NCI-H1417 (cell line): ENCODE measurements at places on chromosomes 2 and 18.

DNA sequence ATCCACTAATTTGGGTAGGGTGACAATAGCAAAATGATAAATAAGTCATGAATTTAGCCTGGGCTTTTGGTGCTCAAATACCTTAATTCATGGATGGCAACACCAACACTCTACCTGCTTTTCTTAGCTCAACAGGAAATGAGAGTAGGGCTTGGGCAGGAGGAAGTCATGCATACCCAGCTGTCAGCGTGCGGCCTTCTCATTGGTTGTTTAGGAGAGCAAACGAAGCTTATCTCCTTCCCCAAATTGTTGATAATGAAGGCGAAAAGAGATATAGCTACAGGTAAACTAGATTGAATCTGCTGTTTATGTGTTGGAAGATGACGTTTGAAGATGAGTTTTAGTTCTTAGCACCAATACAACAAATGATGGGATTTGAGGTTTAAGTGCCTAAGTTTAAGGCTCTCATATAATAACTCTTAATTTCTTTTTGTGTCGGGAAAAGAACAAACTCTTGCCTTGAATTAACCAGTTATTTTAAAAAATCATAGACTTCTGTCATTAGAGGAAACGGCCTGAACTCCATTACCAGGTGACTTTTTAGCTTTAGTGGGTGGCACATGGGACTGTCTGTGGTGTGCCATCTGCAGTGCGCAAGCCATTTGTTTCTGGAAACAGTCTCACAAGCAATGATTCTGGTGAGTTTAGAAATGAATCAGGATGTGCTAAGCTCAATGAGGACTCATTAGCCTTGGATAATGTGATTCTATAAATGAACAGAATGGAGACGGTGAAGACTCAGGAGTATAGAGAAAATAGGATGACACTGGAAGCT, 19.8 kb downstream of the MAP4K4 start:
- no peak for DNase-seq

DNA sequence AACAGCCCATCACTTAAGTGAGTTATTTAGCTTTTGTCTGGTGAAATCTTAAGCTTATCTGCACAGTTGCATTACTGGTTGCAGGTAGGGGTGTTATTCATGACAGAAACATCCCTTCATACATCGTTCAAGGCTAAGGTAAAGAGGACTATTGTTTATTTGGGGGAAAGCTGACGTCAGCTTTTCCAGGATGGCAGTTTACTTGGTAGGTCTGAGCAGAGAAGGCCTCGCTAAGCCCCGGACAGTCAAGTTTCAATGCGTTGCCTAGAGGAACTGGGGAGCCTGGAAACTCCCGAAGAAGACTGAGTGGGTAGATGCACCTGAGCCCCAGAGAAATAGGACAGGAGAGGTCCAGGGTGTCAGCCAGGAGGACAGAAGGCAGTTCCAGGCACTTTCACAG, 2.2 kb downstream of the RNU4ATAC start:
- peak; percentile 28 for DNase-seq

DNA sequence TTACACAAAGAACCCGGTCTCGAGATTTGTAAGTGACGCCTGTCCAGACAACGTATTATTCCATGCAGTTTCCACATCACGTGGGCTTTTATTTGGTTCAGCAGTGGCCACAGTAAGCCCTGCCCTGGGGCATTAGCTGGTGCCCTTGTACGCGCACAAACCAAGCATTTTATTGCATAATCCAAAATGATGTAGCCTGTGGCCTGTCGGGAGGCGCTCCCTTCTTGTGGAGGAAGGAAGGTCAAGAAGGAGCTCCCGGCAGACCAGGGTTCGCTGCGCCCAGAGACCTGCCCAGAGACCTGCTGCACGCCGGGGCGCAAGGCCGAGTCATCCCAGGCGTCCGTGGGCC, 179.6 kb upstream of the ALKAL2 start:
- no peak for DNase-seq

DNA sequence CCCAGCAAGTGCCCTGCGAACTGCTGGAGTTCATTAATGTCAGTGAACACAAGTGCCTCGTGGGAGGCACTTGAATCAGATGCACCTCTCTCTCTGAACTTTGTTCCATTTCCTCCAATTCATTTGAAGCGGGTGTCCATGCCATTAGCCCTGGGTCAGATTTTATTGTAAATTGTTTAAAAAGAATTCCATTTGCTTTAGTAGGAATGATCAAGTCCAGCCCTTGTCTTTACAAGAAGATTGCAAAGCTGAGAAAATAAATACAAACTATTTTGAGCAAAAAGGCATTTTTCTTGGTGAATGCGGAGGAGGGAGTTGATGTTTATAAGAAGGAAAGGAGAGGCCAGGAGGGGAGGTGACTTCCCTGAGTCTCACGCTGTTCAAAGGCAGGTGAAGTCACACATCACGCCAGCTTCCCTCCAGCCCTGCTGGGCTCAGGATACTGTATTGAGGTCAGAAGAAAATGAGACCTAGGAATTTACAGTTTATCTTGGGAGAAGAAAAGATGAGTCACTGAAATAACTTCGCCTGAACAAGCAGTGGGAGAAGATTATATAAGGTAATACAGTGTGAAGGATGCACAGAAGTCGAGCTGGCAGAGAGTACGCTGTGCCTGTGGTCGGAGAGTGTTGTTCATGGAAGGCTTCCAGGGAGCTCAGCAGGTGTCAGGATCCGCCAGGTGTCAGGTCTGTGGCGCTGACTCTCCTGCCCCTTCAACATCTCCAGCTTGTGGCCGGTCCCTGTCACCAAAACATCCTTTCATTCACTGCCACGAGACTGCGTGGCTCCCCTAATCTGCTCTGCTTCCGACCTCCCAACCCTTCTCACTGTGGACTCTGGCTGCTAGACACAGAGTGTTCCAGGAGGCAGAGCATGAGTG, 36.5 kb downstream of the EFR3B start:
- DNase-seq, result peak; percentile 82

DNA sequence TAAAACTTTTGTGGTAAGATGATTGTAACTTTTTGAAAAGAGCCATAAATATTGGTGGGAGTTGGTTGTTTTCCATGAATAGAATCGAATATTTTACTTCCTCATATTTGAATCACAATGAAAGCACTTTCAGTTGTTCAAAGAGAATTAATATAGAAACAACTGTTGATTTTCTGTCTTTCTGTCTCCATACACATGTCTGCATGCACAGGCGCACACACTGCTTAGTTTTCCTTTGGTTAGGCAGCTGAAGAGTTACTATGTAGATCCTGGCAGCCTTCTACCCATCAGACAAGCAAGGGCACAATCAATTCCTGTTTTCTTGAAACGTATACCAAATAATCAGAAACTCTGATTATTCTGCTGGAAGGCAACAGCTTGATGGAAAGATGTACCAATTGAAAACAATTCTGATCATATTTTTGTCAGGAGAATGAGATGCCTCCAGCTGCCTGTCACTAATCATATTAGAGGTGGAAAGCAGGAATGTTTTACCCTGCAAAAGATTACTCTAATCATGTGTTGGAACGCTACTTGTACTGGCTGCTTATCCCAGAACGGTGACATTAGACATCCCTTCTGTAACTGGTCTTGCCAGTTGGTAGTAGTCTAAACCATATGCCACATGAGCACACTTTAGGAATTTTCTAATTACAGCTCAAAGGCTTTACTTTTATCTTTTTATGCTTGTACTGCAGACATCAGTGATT, 24.0 kb downstream of the SPATS2L start:
- no peak for DNase-seq
